ENCODE measurements at places on chromosomes 3 and 15. TPM values are rescaled to one million over a fixed set of nuclear protein-coding genes. Genes with fewer than 3 reads are reported as not detected.

DNA sequence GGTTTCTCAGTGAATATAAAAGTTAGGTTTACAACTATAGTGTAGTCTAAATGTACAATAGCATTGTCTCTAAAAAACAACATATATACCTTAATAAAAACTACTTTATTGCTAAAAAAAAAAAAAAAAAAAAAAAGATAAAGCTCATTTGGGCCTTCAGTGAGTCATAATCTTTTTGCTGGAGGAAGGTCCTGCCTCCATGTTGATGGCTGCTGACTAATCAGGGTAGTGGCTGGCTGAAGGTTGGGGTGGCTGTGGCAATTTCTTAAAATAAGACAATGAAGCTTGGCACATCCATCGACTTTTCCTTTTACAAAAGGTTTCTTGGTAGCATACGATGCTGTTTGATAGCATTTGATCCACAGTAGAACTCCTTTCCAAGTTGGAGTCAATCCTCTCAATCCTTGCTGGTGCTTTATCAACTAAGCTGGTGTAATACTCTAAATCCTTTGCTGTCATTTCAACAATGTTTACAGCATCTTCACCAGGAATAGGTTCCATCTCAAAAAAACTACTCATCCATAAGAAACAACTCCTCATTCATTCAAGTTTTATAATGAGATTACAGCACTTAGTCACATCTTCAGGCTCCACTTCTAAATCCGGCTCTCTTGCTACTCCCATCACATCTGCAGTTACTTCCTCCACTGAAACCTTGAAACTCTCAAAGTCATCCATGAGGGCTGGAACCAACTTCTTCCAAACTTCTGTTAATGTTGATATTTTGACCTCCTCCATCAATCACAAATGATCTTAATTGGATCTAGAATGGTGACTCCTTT, 13.3 kb downstream of the ZNF280D start:
- no peak for DNase-seq

DNA sequence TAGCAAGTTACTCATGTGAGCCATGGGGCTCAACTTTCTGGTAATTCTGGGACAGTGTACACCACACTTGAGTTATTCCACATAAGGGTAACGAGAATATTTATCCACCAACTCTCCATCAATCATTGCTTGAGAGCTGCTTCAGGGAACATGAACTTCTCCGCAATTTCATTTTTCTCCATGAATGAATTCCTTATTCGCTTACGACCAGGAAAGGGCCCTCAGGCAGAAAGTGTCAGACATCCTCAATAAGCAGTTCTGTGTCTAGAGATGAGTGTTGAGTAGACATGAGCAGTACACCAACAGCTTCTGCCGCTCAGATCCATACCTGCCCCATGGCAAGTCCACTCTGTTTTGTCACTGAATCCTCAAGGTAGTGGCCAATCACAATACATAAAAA, 24.8 kb upstream of the IQCF2 start:
- DNase-seq = no peak

DNA sequence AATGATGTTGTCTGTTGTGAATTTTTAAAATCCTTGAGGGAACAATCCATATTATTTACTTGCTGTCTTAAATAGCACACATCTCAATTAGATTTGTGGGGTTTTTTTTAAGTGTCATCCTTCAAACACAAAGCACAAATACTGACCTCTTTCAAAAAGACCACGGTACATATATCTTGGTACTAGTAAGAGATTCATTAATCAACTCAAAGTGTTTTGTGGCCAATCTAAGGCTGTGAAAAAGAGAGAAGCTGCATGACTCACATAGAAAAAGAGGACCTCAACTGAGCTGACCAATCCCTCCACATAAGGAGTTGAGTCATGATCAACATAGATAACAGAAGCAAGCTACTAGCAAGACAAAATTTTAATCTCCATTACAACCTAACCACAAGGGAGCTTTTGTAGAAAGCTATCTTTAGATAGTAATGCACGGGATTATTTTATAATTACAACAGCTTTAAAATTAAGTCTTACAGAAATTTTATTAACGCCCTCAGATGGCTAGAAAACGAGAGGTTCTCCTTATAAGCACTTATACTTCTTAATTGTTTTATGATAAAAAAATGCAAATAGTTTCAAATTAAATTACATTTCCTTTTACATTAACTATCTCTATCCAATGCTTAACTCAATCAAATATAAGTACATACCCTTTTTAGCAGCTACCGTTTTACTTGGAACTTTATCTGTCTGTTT, 60.5 kb downstream of the TOP2B start:
- no peak for DNase-seq

ESYT3 gene
- total RNA-seq = 30.8 TPM

AAGAB gene
- total RNA-seq = 44.8 TPM

PDCD7 gene
- 24.3 TPM for total RNA-seq

MKRN3 gene
- total RNA-seq = not detected

MYH15 gene
- not detected for total RNA-seq

- no peak for DNase-seq
Observed at GRCh38 chr3:28151608-28152228, 89.7 kb upstream of the CMC1 start.

CA12 gene
- 7.7 TPM for total RNA-seq

DNA sequence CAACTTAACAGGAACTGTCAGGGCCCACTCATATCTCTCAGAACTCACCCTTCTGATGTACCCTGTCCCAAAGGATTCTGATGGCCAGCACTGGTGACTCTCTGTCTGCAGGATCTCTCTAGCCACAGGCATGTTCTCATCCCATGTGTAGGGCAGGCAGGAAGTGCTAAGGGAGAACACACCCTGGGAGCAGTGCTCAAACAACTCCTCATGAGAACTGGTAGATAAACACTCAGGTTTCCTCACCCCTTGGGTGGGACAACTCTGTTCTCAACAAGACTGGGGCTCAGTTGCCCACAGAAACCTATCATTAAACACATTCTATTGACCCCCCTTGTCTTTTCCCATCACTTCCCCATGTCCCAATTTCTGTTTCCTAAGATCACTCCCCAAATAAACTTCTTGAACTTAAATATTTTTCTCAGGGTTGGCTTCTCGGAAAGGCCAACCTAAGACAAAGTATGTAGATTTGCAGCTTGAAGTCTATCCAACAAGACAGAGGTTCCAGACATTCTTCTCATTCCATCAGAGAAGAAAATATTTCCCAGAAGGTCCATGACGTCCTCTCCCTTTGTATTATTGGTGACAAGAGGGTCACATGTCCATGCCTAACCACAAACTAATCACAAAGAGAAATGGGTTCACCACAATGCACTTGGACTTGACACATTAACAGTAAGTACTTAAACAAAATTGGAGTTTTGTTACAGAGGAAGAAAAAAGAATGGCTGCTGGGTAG, 276.6 kb upstream of the GADL1 start:
- no peak for DNase-seq

DNA sequence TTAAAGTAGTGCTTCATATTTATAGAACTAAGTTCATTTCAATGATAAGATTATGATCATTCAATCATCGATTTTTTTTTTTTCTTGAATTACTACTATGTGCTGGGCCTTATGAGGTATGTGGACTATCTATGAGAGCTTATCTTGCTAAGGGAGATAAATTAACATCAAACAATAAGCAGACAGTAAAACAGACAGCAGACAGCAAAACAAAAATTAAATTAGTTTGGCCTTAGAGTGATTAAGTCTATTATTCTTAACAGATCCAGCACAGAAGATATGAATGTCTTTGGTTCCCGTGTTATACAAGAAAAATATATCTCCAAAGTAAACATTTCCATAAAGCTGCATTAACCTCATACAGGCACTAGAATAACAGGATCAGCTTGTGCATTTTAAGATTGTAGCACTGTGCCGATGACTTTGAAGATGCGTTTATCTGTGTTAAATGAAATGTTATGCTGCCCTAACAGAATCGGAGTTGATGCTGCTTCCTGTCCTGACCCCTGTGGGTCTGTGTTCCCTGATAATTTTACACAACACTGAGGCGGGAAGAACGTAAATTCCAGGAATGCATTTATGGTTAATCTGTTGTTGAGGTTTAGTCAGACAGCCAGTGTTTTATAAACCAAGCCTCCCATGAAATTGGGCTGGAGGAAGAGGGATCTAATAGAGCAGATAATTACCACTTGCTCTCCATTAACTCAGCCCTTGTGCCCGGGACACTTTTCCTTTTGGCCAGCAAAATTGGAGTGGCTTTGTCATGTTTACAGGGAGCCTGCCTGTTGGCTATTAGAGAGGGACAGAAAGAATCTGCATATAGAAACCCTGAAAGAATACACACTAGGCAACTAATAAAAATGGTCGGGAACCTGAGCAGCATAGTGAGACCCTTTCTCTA, 80.8 kb downstream of the GHSR start:
- no peak for DNase-seq

DNA sequence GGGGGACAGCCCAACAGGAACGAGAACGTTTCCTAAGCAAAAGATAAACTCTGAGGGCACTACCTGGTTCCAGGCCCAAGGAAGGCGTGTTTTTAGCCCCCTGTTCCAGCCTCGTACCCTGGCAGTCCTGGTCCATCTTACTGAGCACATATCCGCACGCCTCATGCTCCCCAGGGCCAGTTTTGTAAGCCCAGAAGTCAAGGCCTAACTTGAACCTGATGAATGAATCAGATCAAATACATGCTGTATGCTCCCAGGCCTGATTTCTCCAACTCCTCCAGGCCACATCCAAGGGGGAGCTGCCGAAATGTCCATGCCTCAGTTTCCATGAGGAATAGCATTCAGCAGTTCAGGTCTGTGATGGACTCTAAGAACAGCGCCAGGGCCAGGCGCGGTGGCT, 14.3 kb upstream of the DOCK3 start:
- DNase-seq = peak; percentile 3

ECE2 gene
- total RNA-seq = not detected

EFCC1 gene
- 1.2 TPM for total RNA-seq

DNA sequence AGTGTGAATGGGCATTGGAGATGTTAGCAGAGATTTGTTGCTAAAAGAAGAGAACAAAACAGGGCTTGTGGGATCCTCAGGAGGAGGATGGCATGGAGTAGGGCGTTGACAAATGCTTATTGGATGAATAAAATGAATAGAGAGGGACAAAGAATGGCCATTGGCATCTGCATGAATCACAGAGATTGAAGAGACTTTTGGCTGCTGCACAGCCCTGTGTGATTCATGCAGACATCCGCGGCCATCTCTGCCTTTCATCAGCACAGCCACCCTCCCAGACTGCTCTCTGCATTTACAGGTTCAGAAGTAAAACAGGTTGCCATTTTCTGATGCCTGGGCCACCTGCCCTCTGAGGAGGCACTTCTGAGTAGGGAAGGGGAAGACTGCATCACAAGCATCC, 397.9 kb downstream of the EPHB1 start:
- no peak for DNase-seq

GRCh38 chr3:54575618-54575960, 352.3 kb downstream of the LRTM1 start:
- DNase-seq = no peak

CRABP1 gene
- total RNA-seq = not detected

MCTP2 gene
- total RNA-seq = 98.9 TPM

PAQR5 gene
- not detected for total RNA-seq

OR5H6 gene
- not detected for total RNA-seq

GRCh38 chr3:70607469-70607868, 295.0 kb upstream of the MDFIC2 start:
- no peak for DNase-seq

EFCAB12 gene
- 0.41 TPM for total RNA-seq

SHC4 gene
- not detected for total RNA-seq

DNA sequence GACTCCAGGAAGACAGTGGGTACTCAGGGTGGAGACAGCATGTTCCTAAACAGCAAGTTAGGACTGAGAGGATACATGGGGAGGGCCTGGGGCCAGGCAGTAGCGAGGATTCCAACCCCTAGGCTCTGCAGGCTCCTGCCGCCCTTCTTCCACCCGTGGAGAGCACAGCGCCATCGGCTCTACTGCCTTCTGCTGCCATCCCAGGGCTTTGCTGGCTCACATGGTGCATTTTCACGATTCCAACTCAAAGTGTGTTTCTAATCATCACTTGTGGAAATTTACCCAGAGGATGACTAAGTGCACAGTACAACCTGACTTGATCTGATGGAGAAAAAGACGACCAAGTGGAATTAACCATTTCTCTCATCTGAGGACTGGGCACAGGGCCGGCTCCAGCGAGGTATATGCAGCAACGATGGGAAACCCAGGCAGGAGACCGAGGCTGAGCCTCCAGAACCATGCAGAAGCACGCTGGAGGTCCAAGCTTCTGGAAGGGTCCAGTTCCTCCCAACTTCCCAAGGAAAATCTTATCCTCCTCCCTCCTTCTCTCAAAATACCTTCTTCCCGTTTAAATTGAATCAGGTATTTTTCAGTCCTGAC, 104.6 kb downstream of the LRIG1 start:
- DNase-seq = no peak

LRRC31 gene
- total RNA-seq = not detected

DNA sequence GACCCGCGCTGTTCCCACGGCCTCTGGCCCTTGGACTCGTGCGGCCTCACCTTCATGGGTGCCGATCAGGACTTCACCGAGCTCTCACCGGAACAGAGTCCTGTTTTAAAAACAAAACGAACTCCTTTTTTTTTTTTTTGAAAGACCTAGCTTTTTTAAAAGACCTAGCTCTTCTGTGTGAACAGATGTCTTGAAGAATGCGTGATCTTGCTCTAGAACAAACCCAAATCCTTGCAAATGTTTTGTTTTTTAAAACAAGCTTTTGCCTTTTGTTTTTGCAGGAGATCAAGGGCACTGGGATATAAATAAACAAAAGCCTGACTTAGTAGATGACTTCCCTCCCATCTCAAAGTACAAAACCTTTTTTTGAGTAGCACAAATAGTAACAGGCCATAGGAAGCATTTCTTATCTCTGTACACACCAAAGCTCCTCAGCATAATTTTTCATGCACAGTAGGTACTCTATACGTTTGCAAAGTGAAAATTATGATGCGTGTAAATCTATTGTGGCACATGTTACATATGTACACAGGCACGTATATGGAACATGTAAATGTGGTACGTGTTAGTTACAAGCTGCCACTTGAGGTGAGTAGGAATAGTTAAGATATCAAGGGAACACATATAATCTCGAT, 1.1 kb upstream of the MSL2 start:
- no peak for DNase-seq

ANKUB1 gene
- total RNA-seq = not detected

DNA sequence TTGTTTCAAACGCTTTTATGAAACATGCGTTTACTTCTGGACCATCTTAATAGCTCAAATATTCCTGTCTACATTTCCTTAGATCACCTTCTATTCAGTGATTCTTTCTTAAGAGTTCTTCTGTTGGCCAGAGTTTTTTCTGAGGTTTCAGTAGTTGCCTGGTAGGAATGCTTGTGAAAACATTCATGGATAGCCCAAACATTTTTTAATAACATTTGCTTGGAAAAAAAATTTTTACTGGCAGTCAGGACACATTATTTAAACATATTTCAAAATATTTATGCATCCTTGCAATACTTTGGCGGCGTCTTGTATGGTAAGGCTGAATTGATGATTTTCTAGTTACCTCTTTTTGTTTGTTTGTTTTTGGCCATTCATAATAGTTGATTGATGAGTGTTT, 47.4 kb upstream of the ZBTB20 start:
- DNase-seq = no peak

DNA sequence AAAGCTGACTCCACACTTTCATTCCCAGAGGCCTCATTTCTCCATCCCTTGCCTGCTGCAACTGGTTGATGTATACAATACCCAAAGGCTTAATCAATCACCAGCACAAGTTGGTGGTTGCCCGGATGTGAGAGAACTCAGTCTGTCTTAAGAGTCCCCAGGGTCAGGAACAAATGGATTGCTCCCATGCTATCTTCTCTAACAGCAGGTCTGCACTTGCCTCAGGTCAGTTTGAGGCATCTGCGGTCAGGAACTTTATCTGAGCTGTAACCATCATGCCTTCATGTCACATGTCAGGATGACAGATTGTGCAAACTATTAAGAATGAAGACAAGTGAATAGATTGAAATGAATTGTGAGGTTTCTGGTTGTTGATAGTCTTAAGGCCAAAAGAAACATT, 56.1 kb downstream of the BFSP2 start:
- DNase-seq = no peak
